Stimulated activated CD8-positive, alpha-beta memory T cell treated with anti-CD3 and anti-CD28 coated beads, Interleukin-4, amount 100 ng/mL, for 24 hours (primary cell): ENCODE measurements at places on chromosomes 2 and 18.
A peak's percentile ranks its signal among the peaks of the same experiment; 100 is the strongest.

- DNase-seq, result no peak
Observed at GRCh38 chr18:31591628-31592027, at the start of gene TTR. Gene TTR, plus strand, starts transcription at chr18:31591877. Its CDS starts 26 bp downstream, at chr18:31591903.

GRCh38 chr2:117745537-117745936, 69.0 kb upstream of the DDX18 start:
- DNase-seq, result no peak

- DNase-seq, result no peak
Observed at GRCh38 chr2:216477283-216478035, 21.2 kb upstream of the RPL37A start.

DNA sequence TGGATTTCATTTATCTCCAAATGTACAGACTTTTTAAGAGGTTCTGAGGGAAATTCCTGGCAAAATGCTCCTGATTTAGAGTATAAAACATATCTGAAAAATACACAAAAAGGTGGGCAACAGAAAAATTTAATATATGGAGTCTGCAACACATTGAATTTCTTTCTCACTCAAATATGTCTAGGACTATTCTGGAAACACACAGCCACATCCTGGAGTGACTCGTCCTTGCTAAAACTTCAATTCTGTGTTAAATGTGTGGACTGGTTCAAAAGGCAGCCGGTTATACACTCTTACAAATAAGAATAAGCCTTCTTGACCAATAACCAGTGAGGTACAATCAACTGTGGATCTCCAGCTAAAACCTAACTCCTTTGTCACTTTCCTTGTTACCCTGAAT, 44.1 kb upstream of the RND3 start:
- DNase-seq, result no peak

DNA sequence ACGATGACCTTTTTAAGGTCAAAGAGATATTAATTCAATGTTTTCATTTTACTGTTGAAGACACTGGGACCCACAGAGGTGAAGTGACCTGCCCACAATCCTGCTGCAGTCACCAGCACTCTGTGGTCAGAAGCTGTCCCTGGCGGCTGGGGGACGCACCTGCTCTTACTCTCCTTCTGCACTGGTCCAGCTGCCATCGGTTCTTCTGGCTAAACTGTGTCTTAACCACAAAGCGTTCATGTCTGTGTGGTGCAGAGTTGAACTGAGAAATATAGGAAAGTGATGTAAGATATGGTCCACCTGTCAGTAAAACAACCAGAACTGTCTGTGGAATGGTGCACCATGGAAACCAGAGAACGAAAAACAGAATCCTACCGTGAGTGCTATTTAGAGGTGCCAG, 44.9 kb upstream of the SMIM21 start:
- no peak for DNase-seq

- no peak for DNase-seq
Observed at GRCh38 chr2:6866275-6866671, 566 bp upstream of the CMPK2 start.

GRCh38 chr2:214100488-214100887, 310.4 kb upstream of the VWC2L start:
- no peak for DNase-seq

- DNase-seq, result peak; percentile 63
Observed at GRCh38 chr2:70948337-70949003, 12.8 kb downstream of the ATP6V1B1 start.

GRCh38 chr2:205995260-205995659, 90.7 kb downstream of the INO80D start:
- no peak for DNase-seq

DNA sequence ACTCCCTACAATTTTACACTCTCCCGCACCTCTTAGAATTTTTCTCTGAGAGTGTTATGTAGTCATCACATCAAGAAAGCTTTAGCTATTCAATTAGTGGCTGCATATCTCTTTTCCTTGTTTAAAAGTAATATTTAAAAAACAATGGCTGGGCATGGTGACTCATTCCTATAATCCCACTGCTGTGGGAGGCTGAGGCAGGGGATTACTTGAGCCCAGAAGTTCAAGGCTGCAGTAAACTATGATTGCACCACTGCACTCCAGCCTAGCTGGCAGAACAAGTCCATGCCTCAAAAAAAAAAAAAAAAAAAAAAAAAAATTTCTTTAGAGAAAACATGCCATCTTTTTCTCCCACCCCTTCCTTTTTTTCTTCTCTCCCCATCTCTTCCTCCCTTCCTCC, 44.3 kb downstream of the AQP4 start:
- DNase-seq, result no peak

GRCh38 chr2:205556841-205557539, 125.3 kb upstream of the NRP2 start:
- no peak for DNase-seq

GRCh38 chr18:78126536-78126935, 853.1 kb upstream of the SALL3 start:
- DNase-seq, result no peak

GRCh38 chr2:64394153-64394552, 59.8 kb upstream of the LGALSL start:
- no peak for DNase-seq

DNA sequence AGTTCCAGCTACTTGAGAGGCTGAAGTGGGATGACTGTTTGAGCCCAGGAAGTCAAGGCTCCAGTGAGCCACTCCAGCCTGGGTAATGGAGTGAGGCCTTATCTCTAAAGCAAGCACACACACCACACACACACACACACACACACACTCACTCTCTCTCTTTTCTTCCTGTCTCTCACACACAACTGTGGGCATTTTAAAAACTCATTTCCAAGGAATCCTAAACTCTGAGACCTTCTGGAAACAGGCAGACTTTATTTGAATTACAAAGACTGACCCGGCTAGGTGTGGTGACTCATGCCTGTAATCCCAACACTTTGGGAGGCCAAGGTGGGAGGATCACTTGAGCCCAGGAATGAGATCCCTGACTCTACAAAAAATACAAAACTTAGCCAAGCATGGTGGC, 21.3 kb downstream of the WDSUB1 start:
- DNase-seq, result no peak

DNA sequence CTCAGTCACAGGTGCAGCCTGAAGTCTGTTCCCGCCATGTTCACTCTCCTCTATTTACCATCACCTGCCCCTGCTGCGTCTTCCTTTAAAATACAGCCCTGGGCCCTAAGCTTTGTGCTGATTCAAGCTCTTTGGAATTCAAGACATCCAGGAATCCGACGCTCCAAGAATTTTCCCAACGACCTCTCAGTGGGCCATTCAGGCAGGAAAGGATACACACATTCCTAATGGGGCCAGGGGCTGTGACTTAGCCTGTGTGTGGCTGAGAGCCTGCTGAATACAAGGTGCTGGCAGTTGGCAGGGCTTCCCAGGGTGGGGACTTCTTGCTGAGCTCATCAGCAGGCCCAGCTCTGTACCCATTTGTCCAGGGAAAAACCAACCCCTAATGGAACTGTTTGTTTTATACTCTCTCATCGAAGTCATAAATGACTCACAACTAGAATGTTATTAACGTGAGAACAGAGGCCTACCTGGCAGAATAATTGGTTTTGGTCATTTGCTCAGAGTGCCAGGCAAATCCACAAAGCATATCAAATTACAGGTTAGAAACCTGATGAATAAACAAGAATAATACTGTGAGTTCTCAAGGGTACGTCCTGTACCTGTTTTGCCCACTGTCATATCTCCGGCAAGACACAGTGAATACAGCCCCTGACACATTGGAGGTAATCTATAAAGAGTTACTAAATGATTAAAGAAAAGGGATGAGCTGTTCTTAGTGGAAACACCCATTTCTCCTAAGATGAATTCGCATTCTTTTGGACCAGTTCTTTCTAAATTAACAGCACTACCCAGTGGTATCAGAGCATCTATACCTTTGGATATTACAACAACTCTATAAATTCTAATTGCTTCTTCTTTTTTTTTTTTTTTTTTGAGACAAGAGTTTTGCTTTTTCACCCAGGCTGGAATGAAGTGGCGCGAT, 12.6 kb upstream of the KCMF1 start:
- no peak for DNase-seq
